ENCODE measurements at places on chromosomes 6 and 20.

DNA sequence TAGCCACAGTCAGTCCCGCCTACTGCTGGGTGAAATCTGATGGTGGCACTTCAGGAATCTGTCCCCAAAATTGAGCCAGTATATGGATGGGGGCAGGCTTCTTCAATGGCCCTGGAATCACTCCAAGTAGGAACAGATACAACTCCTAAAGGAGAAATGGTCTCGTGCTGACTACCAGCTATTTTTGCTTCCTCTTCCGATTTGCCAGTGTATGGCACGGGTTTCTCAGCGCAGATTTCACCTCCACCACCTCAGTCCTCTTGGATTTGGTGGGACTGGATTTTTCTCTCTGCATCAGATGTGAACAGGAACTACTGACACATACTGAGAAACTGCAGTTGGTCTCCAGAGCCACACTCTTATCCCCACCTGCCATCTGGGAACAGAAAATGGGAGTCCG is 27.2 kb downstream of the PNPLA1 start:
- DNase-seq: no peak

- no peak for DNase-seq
Measured at GRCh38 chr6:140486450-140487361, 1112.3 kb upstream of the CITED2 start.

GRCh38 chr20:50837532-50838321 is 42.9 kb downstream of the BCAS4 start:
- DNase-seq: no peak

DNA sequence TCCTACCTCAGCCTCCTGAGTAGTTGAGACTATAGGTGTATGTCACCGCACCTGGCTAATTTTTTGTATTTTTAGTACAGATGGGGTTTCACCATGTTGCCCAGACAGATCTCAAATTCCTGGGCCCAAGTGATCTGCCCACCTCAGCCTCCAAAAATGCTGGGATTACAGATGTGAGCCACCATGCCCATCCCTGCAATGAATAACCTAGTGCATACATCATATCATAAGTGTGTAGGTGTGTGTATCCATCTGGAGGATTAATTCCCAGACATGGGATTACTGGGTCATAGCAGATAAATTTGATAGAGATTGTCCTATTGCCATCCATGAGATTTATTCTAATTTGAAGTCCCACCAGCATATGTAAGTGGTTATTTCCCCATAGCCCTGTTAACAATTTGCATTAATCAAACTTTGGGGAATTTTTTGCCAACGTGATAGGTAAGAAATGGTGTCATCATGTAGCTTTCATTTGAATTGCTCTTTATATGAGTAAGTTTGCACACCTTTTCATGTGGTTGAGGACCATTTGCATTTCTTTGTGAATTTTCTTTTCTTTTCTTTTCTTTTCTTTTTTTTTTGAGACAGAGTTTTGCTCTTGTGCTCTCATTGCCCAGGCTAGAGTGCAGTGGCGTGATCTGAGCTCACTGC is 29.9 kb upstream of the BACH2 start:
- no peak for DNase-seq

DNA sequence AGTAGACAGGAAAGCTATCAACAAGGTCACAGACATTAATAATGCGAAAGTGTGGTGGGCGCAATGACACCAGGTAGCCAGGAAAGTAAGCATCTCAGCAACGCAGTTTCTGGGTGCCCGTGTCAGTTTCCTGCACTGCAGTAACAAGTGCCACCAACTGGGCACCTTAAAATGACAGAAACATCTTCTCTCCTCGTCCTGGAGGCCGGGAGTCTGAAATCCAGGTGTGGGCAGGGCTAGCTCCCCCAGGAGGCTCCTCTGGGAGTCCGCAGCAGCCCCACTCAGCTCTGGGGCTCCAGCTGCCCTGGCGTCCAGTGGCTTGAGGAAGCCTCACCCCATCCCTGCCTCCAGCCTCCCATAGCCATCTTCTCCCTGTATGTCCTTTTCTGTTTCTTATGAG is 387.2 kb downstream of the TAF4 start:
- no peak for DNase-seq

- DNase-seq: no peak
Measured at GRCh38 chr20:64180673-64181072, 16.4 kb downstream of the MYT1 start.

DNA sequence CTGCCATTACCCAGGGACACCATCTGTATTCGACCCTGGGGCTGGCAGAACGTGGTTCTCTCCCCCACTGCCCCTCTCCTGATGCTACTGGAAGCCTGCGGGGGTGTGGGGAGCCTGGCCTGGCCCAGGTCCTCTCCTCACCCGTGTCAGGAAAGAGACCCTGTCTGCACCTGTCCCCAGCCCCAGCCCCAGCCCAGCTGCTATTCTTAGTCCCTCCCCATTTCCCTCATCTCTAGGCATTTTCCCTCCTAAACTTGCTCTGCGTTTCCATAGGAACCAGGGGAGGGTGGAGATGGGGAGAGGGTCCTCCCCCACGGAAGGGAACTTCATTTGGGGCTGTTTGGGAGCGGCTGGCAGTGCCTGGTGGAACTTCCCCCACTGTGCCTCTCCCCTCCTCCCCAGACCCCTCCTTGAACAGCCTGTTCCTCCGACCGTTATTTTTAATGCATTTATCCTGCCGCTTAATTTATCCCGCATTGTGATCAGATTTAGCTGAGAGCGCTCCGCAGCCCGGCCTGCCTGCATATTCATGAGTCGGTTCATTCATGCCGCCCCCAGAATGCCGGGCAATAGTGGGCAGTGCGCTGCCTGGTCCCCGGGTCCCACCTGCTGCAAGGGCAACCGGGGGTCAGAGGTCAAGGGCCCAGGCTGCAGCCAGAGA is 31.8 kb upstream of the DLGAP4 start:
- no peak for DNase-seq

- DNase-seq: no peak
Measured at GRCh38 chr20:43800186-43800585, 73.4 kb upstream of the GTSF1L start.

GRCh38 chr6:168355716-168356522 is 36.3 kb upstream of the DACT2 start:
- DNase-seq: no peak

DNA sequence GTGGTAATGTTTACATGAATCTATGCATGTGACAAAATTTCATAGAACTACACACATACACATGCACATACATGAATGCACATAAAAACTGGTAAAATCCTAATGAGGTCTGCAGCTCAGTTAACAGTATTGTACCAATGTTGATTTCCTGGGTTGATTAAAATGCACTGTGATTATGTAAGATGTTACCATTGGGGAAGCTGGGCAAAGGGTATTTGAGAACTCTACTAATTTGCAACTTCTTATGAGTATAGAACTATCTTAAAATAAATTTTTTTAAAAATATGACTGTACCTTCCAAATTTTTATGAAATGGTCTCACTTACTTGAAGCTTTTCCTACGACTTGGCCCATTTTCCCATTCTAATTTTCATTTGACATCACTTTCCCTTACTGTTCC is 43.4 kb upstream of the TENT5A start:
- DNase-seq: no peak

GRCh38 chr6:11412011-11412424 is 125.5 kb upstream of the TMEM170B start:
- no peak for DNase-seq

DNA sequence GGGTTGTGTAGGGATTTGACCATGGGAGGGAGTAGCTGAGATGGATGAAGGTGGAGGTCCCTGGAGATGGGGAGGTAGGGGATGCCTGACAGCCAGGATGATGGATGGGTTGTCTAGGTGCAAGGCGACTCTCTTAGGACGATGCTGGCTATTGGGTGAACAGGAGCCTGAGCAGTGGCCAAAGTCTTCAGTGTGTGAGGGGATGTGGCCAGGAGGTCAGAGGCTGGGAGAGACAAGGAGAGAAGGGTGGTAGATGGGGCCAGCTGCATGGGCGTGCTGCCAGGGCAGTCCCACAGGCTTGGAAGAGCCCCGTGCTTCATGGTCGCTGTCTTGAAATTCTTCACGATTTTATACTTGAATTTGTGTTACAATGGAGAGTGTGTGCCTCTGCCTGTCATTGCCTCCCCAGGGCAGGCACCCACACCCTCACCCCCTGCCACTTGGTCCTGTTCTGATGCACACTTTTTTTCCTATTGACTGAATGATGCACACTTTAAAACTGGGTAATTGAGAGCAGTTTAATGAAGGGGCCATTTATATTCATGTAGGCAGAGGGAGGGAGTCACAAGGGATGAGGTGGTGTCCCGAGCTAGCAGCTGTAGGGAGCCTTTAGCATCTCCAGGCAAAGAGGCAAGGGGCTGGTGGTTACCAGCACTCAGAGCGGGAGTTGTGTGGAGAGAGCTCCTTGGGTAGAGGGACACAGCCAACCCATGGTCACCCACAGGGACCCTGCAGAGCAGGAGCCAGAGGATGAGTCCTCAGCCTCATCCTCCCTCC is 120.7 kb downstream of the DHX35 start:
- DNase-seq: no peak

DNA sequence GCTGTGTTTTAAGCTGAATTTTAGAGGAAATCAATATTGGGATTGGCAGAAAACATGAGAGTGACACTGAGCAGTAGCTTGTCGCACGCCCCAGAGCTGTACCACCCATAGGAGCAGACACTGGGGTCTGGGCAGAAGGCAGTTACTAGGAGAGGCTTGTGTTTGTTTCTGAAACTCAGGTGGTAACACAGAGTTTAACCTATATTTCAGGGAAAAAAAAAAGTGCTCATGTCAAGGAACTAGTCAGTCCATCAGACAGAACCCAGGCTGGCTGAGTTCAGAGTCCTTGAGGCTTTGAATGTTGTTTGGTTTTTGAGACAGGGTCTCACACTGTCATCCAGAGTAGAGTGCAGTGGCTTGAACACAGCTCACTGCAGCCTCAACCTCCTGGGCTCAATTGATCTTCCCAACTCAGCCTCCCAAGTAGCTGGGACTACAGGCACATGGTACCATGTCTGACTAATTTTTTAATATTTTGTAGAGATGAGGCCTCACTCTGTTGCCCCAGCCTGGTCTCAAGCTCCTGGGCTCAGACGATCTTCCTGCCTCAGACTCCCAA is 6.6 kb downstream of the SLC22A1 start:
- no peak for DNase-seq

- DNase-seq: no peak
Measured at GRCh38 chr6:37038292-37039198, 33.1 kb downstream of the FGD2 start.

- DNase-seq: no peak
Measured at GRCh38 chr6:54195637-54196036, 84.4 kb downstream of the MLIP start.

DNA sequence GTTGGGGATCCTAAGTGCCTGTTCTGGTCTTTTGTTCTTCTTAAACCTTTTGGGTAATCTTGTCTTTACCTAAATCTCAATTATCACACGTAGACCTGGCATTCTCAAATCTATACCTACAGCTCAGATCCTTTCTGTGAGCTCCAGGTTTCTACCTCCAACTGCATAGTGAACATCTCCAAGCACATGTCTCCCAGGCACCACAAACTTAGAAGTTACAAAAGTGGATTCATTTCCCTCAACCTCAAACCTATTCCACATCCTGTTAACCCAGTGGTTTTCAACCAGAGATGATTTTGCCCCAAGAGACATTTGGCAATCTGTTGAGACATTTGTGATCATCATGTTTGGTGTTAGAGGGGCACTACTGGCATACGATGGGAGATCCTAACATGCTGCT is 183.5 kb downstream of the TENT5A start:
- no peak for DNase-seq

- DNase-seq: no peak
Measured at GRCh38 chr6:163706500-163707087, 292.1 kb downstream of the QKI start.

DNA sequence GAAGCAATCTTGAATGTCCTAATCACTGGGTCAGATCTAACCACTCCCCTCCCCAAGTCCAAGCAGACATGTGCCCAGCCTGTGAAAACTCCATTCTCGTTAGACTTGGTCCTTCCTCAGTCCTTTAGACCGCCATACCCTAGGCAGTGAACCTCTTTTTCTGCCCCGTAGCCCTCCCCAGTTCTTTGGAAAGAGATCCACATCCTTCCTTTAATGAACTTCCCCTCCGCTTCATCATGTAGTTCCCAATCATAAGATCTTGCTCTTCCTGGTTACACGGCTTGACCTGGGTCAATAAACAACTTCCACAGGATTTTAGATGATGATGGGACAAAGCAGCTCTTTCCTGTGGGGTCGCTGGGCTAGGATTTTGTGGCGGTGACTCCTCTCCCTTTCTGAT is 9.6 kb downstream of the AHCY start:
- no peak for DNase-seq

DNA sequence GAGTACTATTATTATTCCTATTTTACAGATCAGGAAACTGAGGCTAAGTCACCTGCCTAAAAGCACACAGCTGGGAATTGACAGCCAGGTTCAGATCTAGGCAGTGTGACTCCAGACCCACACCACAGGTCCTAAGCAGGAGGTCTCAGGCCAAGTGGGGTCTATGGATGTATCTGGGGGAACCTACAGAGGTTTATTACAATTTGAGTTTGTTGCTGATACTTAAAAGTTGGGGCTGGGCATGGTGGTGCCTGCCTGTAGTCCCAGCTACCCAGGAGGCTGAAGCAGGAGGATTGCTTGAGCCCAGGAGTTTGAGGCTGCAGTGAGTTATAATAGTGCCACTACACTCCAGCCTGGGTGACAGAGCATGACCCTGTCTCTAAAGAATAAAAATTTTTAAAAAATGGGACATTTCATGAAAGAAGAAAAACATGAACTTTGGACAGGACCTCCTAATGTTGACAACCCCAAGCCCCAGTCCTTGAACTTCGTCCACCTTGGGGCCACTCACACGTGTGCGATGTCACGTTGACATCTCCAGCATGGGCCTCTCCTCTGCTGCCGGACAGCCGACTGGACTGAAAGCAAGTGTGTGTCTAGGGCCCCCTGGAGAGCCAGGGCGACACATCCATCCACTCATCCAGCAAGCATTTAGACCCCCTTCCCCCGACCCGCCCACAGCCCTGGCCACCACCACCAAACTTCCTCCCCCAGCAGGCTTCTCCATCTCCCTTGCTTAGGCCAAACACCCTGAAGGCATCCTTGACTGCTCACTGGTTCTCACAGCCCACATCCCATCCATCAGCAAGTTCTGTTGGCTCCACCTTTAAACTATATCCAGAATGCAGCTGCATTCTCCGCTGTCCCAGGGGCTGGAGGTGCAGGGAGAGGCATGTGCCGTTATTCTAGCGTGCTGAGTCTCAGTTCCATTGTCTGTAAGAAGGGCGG is 40.0 kb downstream of the NOL4L start:
- DNase-seq: no peak

GRCh38 chr6:44778513-44778912 is 391.0 kb downstream of the CDC5L start:
- DNase-seq: no peak

GRCh38 chr6:143536461-143536865 is 24.9 kb upstream of the FUCA2 start:
- peak; percentile 12 for DNase-seq

DNA sequence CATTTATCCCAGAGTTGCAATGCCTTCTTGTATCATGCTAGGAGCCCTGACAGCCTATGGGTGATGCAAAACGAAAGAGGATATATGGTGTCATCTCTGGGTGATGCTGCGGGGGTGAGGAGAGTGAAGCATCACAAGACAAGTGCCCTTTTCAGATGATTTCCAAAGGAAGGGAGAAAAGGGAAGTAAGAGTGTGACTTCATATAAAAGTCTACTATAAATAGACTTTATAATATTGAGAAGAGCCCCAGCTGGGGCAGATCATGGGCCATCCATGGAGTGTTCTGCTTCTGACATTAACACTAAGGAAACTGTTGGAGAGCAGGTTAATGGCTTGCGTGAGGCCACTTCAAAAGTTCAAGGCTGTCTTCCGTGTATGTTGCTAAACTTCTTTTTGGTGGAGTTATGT is 4.4 kb downstream of the CD83 start:
- peak; percentile 79 for DNase-seq

Measured in memory B cell (primary cell).